ENCODE measurements at places on chromosomes 11 and 22.
A peak's percentile ranks its signal among the peaks of the same experiment; 100 is the strongest.

GRCh38 chr11:16936643-16937042, 77.6 kb downstream of the PLEKHA7 start:
- DNase-seq, result peak; percentile 23

DNA sequence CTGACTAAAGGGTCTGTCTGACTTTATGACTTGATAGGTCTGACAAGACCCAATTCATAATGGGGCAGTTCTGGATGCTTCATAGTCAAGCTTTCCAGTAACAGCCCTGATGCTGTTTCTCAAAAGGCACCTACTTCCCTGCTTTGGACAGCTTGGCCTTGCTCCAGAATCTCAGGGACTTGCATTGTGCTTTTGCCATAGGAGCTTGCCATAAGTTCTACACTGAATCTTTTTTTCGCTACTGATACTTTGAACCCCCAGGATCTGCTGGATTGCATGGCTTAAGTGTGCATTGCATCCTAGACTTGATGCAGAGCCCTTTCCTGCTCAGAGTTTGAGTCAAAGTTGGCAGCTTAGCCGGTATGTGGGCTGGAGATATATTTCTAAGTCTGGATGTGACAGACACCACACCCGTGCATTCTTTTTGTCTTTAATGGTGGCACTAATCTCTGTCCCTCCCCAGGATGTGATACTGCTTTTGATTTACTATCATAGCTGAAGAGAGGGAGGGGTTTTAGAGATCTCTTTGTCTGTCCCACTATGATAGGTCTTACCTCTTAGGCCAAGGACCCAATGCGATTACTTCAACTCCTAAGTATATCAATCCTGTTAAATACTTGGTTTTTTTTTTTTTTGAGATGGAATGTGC, 16.9 kb upstream of the SLC3A2 start:
- DNase-seq, result no peak

GRCh38 chr11:43574949-43575912, 105.3 kb upstream of the HSD17B12 start:
- DNase-seq, result peak; percentile 50

DNA sequence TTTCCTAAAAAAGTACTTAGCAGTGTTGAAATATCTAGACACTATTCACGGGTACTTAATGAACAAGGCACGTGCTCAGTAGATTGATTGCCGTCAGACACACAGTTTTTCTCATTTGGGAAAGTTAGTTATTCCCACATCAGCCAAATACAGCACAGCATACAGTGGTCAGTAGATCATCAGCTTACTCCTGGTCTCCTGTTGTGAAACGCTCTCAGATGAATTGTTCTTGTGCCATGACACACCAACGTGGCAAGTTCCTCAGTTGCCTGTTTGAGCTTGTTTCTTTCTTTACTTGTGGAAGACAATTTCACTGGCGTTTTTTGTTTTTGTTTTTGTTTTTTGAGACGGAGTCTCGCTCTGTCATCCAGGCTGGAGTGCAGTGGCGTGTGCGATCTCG, 8.6 kb downstream of the TAB1 start:
- DNase-seq, result no peak

Measured in adrenal gland (tissue), 19 donors.